ENCODE measurements at places on chromosomes 2 and 18.
A peak's percentile ranks its signal among the peaks of the same experiment; 100 is the strongest.

GRCh38 chr18:55403421-55403949 lies 184.5 kb downstream of the TCF4 start:
- no peak for DNase-seq

DNA sequence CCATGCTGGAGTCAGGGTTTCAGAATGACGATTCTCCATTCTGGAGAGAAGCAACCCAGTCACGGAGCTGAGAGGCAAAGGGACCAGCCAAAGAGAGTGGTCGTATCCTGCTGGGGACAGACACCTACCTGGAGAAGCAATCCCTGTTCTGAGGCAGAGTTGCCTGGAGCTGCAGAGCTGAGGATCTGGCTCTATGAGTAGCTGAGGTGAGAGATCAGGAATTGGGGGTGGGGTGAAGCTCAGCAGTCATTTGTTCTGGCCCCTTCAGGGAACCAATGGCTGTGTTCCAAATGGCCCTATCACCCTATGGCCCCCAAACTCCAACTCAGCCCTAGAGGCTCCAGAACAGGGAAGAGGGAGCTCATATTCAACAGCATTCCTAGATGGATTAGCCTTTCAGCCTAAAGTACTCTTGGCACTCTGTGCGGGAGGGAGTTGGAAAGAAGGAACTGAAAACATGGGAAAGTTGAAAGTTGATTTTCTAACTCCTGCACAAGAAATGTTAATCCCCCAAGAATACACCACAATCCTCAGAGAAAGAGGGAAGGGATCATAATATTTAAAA lies 3.3 kb upstream of the ATRAID start:
- no peak for DNase-seq

- no peak for DNase-seq
These were observed 128.6 kb downstream of the INHBB start for GRCh38 chr2:120474486-120474885.

- DNase-seq: no peak
These were observed 57.7 kb upstream of the SEMA4C start for GRCh38 chr2:96927405-96928171.

GRCh38 chr2:161327582-161327981 lies 19.4 kb downstream of the PSMD14 start:
- DNase-seq: no peak

DNA sequence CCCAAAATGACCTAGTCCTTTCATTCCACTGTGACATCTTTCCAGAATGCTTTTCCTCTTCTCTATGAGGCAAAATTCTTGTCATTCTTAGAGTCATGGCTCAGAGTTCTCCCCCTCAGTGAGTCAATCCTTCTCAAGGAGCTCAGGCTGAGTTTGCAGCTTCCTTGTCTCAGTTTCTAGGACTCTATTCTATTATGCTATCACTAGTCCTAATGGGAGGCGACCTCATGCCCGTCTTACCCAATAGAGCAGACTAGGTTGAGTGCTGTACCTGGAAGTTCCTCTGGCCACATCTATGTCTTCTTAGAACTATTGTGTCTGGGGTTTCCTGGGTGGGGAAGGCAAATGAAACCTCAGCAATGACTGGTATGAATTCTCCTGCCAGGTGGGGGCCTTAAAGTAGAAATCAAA lies 51.5 kb downstream of the HAUS1 start:
- peak; percentile 95 for DNase-seq

DNA sequence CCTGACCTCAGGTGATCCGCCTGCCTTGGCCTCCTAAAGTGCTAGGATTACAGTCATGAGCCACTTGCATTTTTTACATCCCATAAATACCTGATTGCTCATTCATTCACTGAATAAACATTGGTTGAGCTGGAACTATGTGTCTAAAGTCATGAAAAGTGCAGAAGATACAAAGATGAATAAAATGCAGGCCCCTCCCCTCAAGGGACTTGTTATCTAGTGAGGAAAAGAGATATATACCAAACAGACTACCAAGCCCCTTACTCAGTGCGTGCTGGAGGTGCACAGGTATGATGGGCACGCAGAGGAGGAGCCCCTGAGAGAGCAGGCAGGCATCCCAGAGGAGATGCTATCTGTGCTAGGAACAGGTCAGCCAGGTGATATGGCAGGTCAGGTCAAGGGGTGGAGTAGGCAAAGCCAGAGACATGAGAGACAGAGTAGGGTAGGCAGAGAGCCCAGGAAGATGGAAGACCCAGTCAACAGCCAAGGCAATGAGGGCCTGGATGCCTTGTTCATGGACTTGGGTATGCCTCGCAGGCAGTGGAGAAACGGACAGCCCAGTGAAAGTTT lies 7.7 kb downstream of the FHL2 start:
- DNase-seq: no peak

DNA sequence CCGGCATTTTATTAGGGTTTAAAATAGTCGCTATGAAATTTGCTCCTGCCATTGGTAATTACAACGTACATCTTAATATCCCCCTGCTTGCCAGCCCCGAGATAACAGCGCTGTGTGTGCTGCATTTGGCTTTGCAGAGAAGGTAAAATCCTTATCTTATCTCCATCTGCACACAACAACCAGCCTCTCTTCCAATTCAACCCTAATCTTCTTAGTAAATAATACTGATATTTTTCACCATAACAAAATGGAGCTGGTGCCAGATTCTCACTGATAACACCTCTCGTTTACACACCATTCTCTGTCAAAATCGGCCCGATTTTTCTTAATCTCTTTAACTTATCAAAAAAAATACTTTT lies 61.4 kb upstream of the SIX3 start:
- DNase-seq: no peak

GRCh38 chr18:31120594-31120993 lies 18.4 kb upstream of the DSC2 start:
- DNase-seq: no peak

- DNase-seq: no peak
These were observed 41.5 kb downstream of the CWC22 start for GRCh38 chr2:179965291-179966258.

- no peak for DNase-seq
These were observed 16.1 kb upstream of the PUM2 start for GRCh38 chr2:20366672-20367116.

DNA sequence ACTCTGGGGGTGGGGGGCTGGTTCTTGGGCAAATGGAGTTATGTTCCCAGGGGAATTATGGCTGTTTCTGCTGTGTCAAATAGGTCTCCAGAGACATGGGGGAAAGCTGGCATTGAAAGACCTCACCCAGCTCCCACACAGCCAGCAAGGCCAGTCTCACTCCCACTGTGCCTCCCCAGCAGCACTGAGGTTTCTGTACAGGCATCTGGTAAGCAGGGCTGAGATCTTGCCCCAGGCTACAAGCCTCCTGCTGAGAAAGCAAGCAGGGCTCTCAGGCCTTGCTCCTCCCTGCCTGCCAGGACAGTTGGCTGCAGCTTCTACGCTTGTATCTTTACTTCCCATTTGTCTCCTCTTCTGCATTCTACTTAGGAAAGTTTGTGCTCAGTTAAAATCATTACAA lies 50.5 kb upstream of the FHOD3 start:
- no peak for DNase-seq

DNA sequence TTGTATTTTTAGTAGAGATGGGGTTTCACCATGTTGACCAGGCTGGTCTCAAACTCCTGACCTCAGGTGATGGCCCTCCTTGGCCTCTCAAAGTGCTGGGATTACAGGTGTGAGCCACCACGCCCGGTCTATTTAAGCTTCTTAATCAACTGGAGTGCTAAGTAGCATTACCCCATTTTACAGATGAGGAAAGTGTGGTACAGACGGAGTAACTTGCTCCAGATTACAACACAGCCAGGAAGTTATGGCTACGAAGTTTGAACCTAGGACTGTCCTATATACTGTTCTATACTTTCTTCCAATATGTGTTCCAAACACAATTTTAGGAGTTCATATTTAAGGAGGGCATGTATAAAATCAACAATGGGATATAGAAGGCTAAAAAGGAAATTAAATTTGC lies 197.7 kb downstream of the TGIF1 start:
- DNase-seq: no peak

DNA sequence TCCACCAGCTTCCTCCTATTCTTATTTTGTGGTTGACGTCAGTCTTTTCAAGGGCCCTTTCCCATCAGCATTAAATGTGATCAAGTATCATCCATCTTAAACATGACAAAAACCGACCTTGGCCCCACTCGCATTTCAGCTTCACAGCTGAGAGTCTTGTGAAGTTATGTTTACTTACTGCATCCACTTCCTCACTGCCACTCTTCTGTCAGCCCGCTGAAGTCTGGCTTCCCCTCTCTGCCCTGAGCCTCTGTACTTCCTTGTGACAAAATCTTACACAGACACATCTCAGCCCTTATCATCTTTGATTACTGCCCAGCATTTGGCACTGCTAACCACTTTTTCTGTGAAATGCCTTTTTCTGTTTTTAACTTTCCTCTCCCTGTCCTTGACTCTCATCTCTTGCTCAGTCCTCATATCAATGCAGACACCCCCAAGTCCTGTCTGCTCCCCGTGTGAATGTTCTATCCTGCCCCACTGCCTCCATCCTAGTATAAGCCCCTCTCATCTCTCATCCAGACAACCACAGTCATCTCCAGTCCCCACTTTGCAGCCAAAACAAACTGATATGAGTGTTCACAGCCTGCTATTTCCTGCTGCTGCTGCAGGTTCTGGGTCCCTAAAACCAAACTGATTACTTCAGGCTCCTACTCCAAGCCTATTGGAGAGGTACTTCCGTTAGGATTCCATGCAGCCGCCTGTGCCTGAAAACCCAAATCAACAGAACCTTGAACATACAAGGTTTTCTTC lies 31.4 kb downstream of the FOSL2 start:
- no peak for DNase-seq

DNA sequence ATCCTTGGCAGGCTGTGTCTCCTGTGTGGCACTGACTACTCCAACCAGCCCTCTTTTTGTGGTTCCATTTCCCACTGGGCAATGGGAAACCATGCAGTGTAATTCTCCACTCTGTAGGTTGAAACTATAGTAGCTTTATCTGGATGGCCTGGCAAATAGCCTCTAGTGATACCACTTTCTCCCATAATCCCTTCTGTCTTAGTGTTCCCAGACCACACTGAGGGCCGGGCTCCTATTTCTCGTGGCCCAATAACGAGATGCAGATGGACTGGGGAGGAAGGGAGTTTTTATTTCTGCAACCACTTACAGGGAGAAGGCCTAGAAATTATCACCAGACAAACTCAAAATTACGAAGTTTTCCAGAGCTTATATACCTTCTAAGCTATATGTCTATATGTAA lies 24.7 kb downstream of the SKA1 start:
- DNase-seq: no peak

- DNase-seq: no peak
These were observed 72.4 kb downstream of the ZNF236 start for GRCh38 chr18:76894566-76895346.

GRCh38 chr2:218079943-218080913 lies 11.2 kb downstream of the RUFY4 start:
- DNase-seq: no peak

DNA sequence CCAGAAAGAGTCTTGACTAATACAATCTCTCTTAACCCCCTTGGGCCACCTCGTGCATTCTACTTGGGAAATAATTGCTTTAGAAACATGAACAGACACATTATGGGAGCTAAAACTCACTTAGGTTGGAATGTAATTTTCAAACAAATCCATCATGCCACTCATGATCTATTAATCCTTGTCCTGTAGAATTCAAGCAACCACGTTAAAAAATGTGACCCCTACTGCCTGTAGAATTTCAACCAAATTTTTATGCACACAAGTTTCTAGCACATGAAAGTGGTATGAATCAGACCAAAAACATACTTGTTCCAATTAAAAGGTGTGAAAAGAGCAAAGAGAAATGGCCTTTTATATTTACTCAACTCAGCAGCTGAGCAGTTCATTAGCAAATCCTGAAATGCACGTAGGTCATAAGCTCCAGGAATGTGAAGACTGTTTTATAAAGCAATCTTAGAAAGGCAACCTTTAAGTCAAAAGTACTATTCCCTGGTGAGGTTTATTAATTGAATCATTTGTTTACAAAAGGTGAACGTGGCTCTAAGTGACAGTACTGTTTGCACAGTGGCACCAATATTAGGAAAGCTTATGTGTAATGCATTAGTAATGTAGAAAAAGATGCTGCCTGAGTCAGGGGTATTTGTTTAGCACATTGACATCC lies 459.4 kb upstream of the UBE2E3 start:
- DNase-seq: no peak

GRCh38 chr2:205390866-205391265 lies 291.4 kb upstream of the NRP2 start:
- DNase-seq: no peak

GRCh38 chr2:42931146-42931817 lies 138.9 kb upstream of the HAAO start:
- DNase-seq: no peak

DNA sequence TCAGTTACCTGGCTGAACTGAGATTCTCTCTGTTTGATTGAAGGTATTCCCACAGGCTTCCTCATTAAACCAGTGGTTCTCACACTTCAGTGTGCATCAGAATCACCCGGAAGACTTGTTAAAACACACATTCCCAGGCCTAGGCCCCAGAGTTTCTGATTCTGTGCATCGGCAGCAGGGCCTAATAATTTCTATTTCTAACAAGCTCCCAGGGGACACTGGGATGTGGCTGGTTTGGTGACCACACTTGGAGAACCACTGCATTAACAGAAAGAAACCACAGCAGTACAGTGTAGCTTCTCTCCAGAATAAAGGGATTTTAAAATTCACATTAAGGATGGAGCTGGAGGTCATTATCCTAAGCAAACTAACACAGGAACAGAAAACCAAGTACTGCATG lies 6.5 kb downstream of the MRO start:
- DNase-seq: no peak

- DNase-seq: no peak
These were observed 62.1 kb downstream of the MEX3C start for GRCh38 chr18:51135364-51135763.

DNA sequence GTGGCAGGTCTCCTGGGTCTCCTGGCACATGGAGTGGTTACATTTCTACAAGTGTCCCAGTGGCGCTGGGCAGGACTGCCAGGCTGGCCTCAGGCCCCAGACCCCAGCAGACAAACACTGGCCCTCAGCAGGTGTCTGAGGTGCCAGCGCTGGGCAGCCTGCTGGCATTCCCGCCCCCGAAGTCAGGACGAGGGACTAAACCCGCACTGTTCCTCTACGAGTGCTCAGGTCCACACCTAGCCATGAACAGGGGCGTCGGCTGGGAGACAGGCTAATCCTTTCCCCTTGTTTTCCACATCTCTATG lies 12.8 kb downstream of the SNED1 start:
- DNase-seq: no peak

GRCh38 chr2:226694149-226694548 lies 105.5 kb downstream of the IRS1 start:
- no peak for DNase-seq

GRCh38 chr18:63016270-63016669 lies 300.9 kb downstream of the PHLPP1 start:
- DNase-seq: peak; percentile 25

- no peak for DNase-seq
These were observed 667.2 kb downstream of the ZEB2 start for GRCh38 chr2:143852759-143853158.

DNA sequence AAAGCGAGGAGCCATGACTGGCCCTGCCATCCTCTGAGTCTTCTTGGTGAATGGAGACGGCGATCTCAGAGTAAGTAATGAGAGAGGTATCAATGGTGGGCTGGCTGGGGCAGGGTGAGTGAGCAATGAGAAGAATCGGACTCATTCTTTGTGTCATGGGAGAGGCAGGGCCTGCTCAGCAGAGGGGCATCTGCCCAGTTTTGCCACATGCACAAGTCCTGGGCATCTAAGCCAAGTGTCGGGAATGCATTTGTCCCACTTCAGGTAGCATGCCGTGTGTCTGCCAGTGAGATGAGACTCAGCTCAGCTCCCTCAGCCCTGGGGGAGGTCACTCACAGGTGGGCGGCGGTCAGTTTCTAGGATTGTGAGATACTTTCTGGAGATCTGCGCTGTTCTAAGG lies 791.0 kb upstream of the RAB6C start:
- no peak for DNase-seq

All from T-helper 1 cell (primary cell).